Stimulated activated CD8-positive, alpha-beta memory T cell treated with anti-CD3 and anti-CD28 coated beads, Interleukin-12 subunit alpha, Interleukin-12 subunit beta, amount 100 ng/mL, for 4 hours (primary cell): ENCODE measurements at places on chromosomes 16 and 17.

DNA sequence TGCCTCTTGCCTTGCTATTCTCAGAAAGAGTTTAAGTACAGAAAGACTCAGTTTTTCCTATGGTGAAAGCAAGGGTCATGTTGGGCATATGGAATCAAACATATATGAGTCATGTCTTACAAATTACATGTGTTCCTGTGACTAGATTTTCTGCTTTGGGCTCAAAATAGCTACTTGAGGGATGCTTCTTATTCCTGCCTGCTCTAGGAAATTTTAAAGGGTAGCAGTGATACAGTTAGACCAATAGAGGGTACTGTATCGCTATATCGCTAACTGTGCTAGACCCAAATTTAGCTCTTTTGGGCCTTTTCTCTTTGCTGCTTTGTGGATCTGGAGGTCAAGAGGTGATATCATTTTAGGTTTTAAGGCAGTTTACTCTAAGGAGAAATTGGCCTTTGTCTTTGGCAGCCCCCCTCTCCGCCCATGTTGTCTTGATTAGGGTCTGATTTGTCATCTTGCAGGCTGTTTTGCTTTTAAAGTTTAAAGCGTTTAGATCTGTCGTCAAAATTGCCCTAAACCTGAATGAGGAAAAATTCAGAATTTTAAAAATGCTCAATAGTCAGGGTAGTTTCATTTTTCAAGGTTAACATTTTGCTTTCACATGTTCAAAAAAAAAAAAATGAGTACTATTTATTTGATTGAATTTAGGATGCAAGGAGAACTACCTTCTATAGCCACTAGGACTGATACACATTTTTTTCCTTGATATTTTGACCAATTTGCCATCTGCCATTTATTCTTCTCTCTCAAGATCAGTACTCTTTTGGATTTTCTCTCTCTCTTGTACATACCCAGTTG lies 8.8 kb downstream of the NFATC3 start:
- DNase-seq = no peak

DNA sequence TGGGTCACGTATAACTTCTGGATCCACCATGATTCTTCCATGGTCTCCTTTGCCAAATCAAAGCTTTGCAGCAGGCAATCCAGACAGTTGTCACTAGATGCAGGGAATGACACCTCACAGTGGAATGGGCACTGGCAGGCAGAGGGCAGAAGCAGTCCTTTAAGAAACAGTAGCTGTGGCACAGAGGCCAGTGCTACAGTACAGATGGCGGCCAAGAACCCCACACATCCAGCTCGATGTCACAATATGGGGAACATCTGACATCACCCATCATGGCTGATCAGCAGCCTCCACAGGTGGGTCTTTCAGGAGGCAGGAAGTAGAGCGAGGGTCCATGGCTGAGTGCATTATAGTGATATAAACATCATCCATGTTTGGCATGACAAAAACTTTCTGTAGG lies 18.8 kb upstream of the ERN1 start:
- no peak for DNase-seq

- no peak for DNase-seq
Measured at GRCh38 chr16:70475054-70475871, 20.9 kb downstream of the FCSK start.

DNA sequence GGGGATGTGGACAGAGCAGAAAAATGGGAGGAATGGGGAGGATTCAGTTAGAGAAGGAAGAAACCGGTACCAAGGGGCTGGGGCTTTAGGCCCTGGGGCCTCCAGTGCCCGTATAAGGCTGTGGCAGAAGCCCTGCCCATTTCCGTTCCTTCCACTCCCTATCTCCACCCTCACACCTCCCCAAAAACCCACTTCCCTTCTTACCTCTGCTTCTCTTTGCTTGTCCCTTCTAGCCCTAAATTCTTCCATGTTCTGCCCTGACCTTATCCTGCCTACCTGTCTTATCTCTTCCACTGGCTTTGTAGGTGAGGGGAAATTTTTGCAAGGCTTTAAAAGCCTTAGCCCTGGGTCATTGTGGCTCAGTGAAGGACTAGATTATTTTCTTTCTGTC lies 4.1 kb downstream of the RNF167 start:
- DNase-seq = no peak
